Stimulated activated CD8-positive, alpha-beta memory T cell treated with anti-CD3 and anti-CD28 coated beads, Interleukin-7, amount 100 ng/mL, for 24 hours (primary cell): ENCODE measurements at places on chromosomes 5 and 9.

- DNase-seq = no peak
Measured at GRCh38 chr9:129381481-129381957, 203.5 kb upstream of the IER5L start.

DNA sequence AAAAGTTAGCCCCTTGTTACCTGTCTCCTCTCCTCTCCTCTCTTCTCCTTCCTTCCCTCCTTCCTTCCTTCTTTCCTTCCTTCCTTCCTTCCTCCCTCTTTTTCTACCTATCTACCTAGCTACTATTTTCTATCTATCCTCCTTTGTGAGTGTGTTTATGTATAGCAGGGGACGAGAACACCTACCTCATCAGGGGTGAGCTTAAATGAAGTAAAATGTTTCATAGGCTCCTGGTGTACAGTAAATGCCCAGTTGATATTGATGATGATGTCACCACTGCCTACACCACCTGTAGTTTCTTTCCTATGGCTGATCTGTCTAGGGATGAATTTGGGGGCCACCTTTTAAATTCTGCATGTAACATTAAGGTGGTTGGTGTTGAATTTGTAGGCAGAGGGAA, 4.3 kb downstream of the SPIN1 start:
- no peak for DNase-seq

- DNase-seq = no peak
Measured at GRCh38 chr5:42761791-42762190, 5.2 kb downstream of the CCDC152 start.

DNA sequence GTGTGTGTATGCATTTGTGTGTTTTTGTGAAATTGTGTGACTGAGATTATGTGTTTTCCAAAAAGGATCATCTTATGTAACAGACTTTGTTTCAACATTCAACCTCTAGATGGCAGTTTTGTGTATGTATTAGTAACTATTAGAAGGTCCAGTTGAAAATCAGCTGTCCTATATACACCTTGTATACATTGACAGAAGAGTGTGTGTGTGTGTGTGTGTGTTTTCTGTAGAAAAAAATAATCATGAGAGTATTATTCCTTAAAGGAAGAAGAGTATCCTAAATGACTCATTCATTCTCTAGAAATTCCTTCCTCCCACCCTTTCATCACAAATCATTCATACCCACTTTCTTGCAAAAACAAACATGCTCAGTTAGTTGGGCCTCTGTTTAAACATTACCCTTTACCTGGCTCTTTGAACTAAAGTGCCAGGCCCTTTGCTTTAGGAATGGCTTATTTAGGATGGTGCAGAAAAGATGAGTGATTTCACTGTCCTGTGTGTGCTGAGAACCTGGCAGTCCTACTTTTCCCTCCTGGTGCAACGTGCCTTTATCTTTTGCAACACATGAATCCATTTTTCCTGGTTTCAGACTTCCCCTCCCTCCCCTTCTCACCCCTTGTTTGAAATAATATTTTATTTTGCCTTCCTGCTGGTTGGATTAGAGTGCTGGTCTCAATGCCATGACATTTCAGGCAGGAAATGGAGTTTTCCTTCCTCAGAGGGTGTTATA, 152.2 kb downstream of the ARHGAP26 start:
- no peak for DNase-seq

DNA sequence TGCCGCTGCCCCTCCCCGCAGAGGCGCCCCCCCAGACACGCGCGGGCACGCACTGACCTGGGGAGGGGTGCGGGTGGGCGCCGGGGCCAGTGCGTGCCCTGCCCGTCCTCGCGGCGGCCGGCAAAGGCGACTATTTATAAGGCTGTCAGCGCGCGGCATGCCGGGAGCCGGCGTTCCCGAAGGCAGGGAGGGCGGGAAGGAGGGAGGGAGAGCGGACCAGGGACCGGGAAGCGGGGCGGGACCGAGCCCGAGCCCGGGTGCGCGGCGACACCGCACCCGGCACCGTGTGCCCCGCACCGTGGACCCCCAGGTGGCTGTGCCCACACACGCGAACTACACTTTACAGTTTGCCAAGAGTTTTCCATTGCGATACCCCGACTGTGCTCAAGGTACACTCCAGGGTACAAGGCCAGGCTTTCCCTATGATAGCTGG, at the start of gene AK1:
AK1 (minus strand) TSS at position 110 of the 433 bp plus-strand sequence. CDS start 3,058 bp downstream, outside the sequence.
- no peak for DNase-seq

GRCh38 chr9:34510497-34511468, 12.0 kb downstream of the ENHO start:
- no peak for DNase-seq

GRCh38 chr9:134497283-134497860, 144.2 kb upstream of the COL5A1 start:
- DNase-seq = no peak

DNA sequence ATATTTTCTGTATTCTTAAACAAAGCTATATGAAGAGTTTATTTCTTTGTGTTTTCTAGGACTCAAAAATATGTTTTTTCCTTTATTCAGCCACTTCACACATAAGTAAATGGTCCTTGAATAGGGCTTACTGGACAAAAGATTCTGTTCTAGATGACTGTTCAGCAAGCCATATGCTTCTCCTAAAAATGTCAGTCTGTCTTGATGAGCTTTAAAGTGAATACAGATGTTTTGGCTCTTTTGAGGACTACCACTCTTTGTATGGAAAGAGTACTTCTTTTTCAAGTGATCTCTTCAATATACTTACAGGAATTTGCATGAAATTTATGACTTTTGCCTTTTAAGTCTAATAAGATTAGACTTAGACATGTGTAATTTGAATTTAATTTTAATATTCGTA, 8.4 kb downstream of the NDUFS4 start:
- no peak for DNase-seq
